ENCODE measurements at places on chromosomes 2 and 18.

DNA sequence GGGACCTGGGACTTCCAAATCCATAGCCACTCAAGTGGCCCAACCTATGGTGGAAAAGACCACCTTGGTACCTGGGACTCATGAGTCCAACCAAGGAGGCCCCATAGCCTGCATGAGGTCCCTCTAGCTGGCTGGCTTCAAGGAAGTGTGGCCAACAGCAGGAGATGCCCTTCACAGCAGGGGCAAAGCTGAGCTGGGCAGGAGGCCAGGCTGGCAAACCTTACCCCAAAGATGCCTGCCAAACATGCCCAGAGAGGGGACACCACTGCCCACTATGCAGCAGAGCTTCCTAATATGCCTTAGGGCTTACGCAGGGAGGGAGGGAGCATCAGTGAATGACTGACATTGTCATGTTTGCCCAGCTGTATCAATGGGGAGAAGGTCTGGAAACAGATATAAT lies 188.0 kb upstream of the GLI2 start:
- no peak for DNase-seq

GRCh38 chr2:166494140-166494624 lies at the start of gene SCN7A:
TSS of gene SCN7A (minus strand) at chr2:166494249. CDS start at chr2:166477696, 16,553 bp downstream.
- DNase-seq = peak; percentile 83

GRCh38 chr2:46232860-46233259 lies 64.3 kb upstream of the EPAS1 start:
- DNase-seq = no peak

- DNase-seq = no peak
Measured at GRCh38 chr18:58606236-58606635, 22.7 kb downstream of the ALPK2 start.

DNA sequence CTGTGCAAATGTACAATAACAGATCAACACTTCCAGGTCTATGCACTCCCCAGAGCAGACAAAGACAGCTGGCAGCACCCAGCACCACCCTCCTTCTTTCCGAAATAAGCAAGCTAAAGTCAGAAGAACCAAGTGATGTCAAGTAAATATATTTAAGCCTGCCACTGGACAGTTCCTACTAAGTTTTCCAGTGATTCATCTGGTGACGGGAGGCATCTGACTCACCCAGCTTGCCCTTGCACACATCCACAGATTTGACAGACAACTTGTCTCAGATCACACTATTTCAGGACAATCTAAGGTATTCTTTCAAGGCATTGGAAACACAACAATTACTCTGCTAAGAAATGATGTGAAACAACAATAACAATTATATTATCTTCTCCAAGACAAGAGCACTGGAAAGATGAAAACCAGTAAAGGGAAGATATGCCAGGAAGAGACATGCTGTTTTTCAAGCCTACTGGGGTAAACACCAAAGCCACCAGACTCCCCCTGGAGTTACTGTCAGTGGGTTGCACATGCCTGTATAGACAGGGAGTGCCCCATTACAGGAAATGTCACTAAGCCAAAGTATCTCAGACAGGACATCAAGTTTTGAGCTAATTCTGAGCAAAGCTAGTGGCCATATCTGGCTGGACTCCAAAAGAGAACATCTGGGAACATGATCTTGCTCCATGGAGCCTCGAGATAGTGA lies 287.9 kb upstream of the KLHL29 start:
- DNase-seq = no peak

- no peak for DNase-seq
Measured at GRCh38 chr2:32904751-32905150, 42.0 kb upstream of the LTBP1 start.
